ENCODE measurements at places on chromosomes 3 and 15. TPM values are rescaled to one million over a fixed set of nuclear protein-coding genes. Genes with fewer than 3 reads are reported as not detected.

DNA sequence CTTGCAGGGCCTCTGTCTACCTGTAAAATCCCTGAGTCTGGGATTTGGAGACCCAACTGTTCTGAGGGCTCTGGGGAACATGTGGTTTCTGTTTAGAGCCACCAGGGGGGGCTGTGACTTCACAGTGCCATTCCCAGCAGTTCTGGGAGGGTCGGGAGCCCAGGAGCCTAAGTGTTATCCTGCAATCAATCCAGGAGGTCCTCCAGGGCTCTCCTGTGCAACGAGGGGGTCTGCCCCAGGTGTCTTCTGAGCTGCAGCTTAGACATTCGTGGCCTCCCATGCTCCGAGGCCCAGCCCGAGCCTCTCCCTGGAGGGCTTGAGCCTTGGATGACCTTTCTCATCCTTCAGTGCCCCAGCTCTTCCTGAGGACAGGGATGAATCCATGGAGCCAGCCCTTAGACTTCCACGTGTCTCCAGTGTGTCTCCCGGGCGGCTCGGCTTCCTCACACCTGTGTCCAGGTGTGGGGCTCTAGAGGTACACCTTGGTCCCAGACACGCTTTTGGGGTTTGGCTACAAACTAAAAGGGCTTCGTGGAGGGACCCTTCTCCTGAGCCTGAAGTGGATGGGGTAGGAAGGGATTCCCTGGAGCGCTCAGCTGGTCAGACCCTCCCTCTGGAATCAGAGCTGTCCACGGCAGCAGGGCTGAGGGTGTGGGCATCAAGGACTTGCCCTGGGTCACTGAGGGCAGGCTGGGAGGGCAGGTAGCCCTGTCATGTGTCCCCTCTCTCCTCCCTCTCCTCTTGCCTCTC, 20.3 kb upstream of the ABTB1 start:
- peak; percentile 70 for DNase-seq

The C3orf85 gene
- not detected for total RNA-seq

GRCh38 chr3:9976721-9977709, 9.6 kb downstream of the EMC3 start:
- H3K4me1 ChIP-seq, result no peaks in the 10 kb centered on the region
- H3K27me3 ChIP-seq, result no peaks in the 10 kb centered on the region
- H3K27ac ChIP-seq, result no peak overlapping the region
- no peak overlapping the region for H3K4me3 ChIP-seq
- DNase-seq, result no peak
- H3K36me3 ChIP-seq, result peaks cover 33% of the 10 kb centered on the region

- H3K4me3 ChIP-seq, result no peak overlapping the region
- peaks cover 7% of the 10 kb centered on the region for H3K4me1 ChIP-seq
- H3K27ac ChIP-seq, result no peak overlapping the region
Measured at GRCh38 chr3:129016356-129016719, 15.2 kb downstream of the EFCC1 start.

The HRH1 gene
- total RNA-seq, result not detected

The FSIP1 gene
- total RNA-seq, result 0.60 TPM

GRCh38 chr15:81473177-81473576, 99.2 kb upstream of the TMC3 start:
- H3K27me3 ChIP-seq, result no peaks in the 10 kb centered on the region
- DNase-seq, result no peak
- no peak overlapping the region for H3K4me3 ChIP-seq
- H3K36me3 ChIP-seq, result no peaks in the 10 kb centered on the region

DNA sequence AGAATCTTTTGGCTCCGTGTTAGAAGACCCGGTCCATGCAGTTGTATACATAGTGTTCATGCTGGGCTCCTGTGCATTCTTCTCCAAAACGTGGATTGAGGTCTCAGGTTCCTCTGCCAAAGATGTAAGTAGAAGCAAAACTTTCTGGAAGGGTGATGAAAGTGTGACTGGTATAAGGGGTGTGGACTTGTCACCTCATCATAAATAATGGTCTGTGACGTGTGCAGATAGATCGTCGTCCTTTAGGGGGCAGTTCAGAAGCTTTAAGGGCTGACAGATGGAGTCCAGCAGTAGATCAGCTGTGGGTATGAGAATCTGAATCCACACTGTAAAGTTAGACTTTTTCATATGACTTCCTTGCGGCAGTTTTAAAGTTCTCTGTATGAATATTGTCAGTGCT, 15.3 kb downstream of the SEC61A1 start:
- no peak overlapping the region for H3K4me3 ChIP-seq
- no peaks in the 10 kb centered on the region for H3K4me1 ChIP-seq
- DNase-seq, result no peak
- no peaks in the 10 kb centered on the region for H3K27me3 ChIP-seq

DNA sequence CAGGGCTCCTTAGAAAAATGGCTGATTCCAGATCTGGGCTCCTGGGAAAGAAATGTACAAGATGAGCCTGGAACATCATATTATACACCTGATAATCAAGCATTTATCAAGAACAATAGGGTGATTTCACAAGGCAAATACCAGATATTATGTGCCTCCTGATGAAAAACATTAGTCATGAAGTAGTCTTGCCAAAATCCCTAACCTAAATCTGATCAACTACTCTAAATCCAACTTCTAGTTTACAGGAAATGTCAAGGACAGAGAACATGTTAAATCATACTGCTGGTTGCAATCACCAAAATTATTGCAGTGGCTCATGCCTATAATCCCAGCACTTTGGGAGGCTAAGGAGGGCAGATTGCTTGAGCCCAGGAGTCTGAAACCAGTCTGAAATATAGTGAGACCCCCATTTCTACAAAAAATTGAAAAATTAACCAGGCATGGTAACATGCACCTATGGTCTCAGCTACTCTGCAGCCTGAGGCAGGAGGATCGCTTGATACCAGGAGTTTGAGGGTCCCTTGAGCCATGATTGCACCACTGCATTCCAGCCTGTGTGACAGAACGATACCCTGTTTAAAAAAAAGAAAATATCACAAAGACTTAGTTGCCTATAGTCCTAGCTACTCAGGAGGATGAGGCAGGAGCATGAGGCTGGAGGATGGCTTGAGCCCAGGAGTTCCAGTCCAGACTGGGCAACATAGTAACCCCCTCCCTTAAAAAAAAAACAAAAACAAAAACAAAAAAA, 34.9 kb upstream of the ATP13A3 start:
- H3K4me3 ChIP-seq, result no peak overlapping the region
- no peaks in the 10 kb centered on the region for H3K27me3 ChIP-seq
- peaks cover 11% of the 10 kb centered on the region for H3K4me1 ChIP-seq
- no peak overlapping the region for H3K27ac ChIP-seq
- DNase-seq, result no peak

DNA sequence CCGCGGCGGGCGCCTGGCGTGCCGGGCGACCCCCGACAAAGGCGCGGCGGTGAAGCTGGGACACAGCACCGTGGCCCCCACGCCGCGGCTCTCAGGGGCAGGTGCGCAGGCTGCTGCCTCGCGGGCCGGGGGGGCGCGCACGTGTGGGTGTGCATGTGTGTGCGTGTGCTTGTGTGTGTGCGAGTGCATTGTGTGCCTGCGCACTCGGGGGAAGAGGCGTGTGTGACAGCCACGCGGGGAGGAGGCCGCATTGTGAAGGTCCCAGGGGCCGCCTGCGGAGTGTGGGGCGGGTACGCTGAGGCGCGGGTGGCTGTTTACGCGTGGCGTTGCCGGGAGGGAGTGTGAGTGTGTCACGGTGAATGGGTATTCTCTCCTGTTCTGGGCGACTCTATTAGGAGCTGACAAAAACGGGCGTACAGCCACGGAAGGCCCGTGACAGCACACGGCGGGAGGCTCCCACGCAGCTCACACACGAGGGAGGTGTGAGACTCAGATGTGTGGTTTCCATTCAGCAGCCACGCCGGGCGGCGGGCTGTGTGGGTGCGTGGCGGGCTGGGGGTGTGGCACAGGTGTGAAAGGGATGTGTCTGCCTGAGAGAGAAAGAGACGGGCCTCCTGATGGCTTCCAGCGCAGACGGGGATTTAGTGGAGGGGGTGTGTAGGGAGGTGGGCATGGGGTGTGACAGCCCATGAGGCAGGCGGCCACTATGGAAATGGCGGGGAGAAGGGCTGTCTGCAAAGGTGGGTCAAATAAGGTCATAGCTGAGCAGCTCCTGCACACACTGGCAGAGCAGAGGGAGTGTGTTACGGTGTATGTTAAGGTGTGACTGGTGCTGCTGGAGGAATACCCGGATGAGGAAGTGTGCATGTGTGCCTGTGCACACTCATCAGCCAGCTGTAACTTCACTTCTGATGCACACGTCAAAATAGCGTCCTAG, 750 bp downstream of the PODXL2 start:
- peaks cover 50% of the 10 kb centered on the region for H3K27me3 ChIP-seq
- H3K27ac ChIP-seq, result no peak overlapping the region
- no peaks in the 10 kb centered on the region for H3K36me3 ChIP-seq
- DNase-seq, result no peak

- peaks cover 6% of the 10 kb centered on the region for H3K36me3 ChIP-seq
- H3K4me1 ChIP-seq, result peaks cover 15% of the 10 kb centered on the region
- no peak overlapping the region for H3K27ac ChIP-seq
- H3K27me3 ChIP-seq, result no peaks in the 10 kb centered on the region
Measured at GRCh38 chr3:161150001-161150525, 44.9 kb upstream of the B3GALNT1 start.

DNA sequence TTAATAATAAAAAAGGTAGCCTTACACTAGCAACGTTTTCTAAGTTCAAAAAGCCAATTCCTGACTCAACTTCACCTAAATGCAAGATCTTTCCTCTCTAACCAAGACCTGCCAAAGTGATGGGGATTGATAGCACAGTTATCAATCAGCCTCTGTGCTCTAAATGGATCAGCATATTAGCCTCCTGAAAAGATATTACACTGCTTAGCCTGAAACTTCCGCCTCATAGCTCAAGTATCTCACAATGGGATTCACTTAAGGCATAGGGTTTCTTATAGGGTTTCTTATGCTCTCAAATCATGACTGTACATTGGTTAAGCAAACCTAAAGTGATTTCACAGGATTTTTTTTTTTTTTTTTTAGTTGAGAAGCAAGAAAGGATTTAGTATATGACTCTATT, 436 bp upstream of the SLC9A9 start:
- H3K4me1 ChIP-seq, result peaks cover 42% of the 10 kb centered on the region
- no peak for DNase-seq
- no peaks in the 10 kb centered on the region for H3K36me3 ChIP-seq
- peak overlapping the region; percentile 65 for H3K4me3 ChIP-seq

The IMPG2 gene
- total RNA-seq, result 0.09 TPM

- DNase-seq, result no peak
- H3K4me1 ChIP-seq, result peaks cover 38% of the 10 kb centered on the region
- H3K36me3 ChIP-seq, result peaks cover 10% of the 10 kb centered on the region
Measured at GRCh38 chr3:72032441-72033135, 247.6 kb upstream of the PROK2 start.

- no peak for DNase-seq
- peaks cover 61% of the 10 kb centered on the region for H3K4me1 ChIP-seq
- H3K36me3 ChIP-seq, result peaks cover 8% of the 10 kb centered on the region
- H3K27ac ChIP-seq, result peak overlapping the region; percentile 3
Measured at GRCh38 chr3:171323938-171324536, 136.2 kb downstream of the TNIK start.
